ENCODE measurements at places on chromosomes 3 and 15.

- DNase-seq, result no peak
Observed at GRCh38 chr3:98532275-98532637, 478 bp downstream of the GPR15 start.

DNA sequence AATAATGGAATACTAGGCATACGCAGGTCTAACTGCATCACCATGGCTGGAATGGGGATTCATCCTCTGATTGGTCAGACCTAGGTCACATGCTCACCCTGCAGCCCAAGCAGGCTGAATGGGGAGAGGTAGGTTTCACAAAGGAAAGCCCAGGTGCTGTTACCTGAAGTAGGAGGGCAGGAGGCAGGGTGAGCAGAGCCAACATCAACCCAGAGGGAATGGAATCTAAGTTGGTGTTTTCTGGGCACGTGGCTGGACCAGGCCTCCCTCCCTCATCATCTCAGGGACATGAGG is 6.7 kb upstream of the H1-8 start:
- no peak for DNase-seq

DNA sequence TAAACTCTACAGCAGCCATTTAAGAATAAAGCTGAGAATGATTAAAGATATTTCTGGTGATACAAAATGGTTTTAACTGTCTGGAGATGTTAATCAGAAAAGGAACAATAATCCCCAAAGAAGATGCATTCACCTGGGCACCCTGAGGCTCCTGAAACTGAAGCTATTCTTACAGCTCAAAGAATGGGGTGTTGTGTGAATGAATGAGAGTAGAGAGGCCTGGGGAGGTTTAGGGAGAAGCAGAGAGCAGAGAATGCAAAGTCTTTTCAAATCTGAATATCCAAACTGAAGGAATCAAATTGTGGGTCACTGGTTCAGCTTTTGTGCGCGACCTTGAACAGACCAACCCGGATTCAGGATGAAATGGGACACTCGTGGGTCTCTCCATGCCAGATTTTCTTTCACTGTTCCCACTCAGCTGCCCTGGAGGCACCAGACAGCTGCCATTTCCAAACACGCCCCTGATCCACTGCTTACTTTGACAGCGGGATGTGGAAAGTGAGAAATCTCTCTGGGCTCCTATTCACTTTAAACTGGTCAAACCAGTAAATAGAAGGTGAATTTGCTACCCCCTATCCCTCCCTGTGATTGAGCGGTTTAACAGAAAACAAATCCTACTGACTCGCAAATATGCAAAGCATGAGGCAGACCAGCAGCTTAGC is 485.5 kb upstream of the THBS1 start:
- peak; percentile 44 for DNase-seq

DNA sequence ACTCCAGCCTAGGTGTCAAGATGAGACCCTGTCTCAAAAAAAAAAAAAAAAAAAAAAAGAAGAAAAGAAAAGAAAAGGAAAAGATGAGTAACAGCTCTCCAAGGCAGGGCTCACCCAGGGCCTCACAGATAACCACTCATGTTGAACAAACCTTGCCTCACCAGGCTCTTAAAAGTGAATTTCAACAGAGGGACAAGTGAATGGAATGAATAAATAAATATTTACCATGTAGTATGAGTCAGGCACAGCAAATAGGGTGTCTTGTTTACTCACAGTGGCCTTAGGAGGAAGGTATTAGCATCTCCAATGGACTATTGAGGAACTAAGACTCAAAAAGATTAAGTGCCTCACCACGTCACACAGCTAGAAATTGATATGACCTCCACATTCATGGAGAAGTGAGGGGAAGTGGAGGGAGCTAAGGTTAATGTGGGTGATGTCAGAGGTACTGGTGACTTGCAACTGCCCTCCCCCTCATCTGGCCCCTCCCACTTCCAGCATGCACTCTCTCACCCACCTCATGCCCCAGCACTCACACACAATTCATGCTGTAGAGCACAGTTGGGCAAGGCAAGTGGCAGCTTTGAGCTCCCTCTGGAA is 255.5 kb downstream of the UACA start:
- DNase-seq, result no peak

GRCh38 chr3:38969317-38970235 is 82.2 kb downstream of the SCN11A start:
- peak; percentile 59 for DNase-seq

GRCh38 chr15:65761210-65761926 is 30.7 kb downstream of the DENND4A start:
- DNase-seq, result no peak

GRCh38 chr15:69298697-69299441 is at the start of gene PAQR5:
Gene PAQR5 (plus strand): TSS chr15:69298912. CDS start chr15:69360081, 61,169 bp downstream.
- DNase-seq, result peak; percentile 61

DNA sequence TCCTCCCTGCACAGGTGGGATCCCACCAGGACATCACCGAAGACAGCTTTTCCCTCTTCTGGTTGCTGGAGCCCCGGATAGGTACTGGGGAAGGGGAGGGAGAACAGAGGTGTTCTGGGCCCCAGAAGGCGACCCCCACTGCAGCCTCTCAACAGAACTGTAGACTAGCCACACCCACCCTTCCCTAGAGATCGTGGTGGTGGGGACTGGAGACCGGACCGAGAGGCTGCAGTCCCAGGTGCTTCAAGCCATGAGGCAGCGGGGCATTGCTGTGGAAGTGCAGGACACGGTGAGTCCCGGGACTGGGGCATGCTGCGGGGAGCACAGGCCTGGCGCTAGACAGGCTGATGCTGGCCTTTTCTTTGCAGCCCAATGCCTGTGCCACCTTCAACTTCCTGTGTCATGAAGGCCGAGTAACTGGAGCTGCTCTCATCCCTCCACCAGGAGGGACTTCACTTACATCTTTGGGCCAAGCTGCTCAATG is 809 bp downstream of the NDUFAF3 start:
- peak; percentile 24 for DNase-seq

- DNase-seq, result peak; percentile 46
Observed at GRCh38 chr3:77620009-77620408, 580.1 kb downstream of the ROBO2 start.

DNA sequence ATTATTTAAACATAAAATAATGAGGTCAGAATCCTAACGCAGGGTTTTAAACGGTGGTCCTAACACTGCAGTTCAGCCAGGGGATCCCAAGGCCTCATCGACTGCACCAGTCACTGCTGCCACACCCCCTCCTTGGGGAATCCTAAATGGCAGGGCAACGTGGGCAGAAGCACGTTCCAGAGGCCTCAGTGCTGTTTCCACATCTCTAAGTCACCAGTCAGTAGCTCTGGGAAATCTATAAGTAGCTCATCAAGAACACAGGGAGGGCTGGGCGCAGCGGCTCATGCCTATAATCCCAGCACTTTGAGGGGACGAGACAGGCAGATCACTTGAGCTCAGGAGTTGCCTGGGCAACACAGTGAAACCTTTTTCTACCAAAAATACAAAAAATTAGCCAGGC is 47.5 kb downstream of the PRTG start:
- DNase-seq, result peak; percentile 82

GRCh38 chr15:96501362-96501761 is 170.9 kb downstream of the NR2F2 start:
- no peak for DNase-seq

DNA sequence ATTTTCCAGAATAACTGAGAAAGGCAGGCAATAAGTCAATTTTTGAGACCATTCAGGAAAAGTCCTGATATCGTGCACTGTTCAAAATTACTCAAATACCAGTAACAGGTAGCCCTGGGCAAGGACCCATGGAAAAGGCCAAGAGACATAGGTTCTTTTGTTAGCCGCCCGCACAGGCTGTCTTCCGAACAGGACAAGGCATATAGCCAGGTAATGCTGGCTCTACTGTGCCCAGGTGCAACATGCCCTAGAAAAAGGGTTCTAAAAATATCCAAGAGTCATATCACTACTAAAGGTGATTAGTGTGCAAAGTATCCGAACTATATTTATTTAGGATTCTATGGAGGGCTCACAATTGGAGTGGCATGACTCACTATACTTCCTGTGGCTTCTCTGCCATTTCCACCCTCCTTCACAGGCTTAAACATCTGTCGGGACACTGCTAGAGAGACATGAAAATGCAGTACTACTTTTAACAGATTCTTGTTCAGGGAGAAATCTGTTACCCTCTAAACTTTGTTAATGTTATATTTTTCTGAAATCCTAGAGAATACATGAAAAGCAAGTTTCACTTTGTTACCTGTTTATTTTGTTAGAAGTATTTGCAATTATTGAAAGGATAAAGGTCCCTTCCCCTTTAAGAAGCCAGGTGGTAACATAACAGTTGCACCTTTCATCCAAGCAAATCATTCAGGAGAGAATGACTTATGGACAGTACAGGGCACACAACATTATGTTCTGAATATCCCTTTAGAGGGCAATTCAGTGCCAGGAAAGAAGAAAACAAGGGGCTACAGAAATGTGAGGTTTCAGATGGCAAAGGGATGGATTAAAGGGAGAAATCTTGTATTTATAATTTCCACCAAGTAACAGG is 293.3 kb upstream of the THBS1 start:
- no peak for DNase-seq

DNA sequence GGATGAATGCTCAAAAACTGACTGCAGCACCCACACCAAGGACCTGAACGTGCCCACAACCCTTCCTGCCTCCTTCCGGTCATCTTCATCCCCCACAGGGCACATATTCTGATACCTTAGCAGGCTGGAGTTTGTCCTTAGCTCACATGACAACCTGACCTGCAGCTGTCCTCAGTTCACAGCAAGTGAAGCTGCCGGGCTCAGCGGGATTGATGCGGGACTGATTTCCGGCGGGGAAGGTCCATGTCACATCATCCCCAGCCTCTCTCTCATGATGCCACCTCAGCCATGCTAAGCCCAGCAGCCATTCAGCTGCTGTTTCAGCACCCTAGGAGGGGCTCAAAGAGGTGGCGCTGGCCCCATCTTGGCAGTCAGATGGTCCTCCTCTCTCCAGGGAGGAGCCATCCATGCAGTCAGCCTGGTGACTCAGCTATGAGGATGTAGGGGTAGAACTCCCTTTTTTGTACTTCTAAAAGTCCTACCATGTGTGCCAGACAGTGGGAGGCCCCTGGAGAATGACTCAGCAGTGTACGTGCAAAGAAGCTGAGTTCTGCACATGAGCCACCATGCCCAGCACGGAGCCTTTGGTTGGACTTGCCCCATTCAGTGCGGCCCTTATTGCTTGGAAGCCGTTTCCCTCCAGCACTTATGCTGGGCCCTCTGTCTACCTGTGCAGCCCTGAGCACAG is 9.5 kb downstream of the CA12 start:
- no peak for DNase-seq

DNA sequence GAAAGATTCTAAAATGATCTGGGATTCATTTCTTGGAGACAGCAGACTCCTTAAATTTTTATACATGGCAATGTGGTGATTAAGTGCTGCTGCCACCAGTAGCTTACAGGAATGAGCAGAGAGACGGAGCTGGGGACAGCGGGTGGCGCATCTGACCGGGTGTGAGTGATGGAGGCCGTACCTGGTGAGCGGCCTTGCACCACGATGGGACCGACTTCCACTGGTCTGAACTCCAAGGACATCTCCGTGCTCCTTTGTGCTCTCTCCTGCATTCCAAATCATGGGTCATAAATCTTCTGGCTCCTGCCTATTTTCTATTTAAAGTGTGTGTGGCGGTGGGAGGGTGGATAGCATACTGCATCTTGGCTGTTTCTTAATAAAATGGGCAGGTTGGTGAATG is 262.6 kb downstream of the ABHD5 start:
- no peak for DNase-seq

DNA sequence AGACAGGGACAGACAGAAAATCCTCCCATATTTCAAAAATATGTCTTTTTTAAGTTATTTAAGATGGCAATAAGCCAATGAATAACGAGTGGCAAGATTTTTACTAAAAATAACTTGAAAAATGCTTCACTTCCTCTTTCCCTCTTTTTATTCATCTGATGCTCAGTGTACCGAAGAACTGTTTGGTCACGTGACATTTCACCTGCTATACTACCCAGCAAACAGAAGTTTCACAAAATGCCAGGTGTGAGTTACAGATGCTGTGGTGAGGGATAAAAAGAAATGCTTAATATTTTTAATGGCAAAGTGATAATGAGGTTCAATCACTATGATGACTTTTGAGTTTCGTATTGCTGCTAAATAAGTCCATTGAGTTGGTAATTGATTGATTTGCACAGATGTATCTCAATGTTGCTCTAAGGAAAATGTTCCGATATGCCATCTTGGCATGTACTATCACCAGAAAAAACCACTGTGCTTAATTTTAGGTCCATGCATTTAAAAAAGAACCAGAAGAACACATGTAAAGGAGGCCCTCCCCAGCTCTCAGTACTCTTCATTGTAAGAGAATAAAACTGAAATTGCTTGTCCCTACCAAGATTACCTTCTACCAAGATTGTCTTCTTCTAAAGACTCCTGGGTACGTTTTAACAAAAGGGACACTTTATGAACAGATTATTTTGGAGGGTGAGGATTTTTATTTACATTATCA is 26.0 kb upstream of the SEC62 start:
- no peak for DNase-seq

GRCh38 chr3:188659449-188660090 is 505.6 kb downstream of the LPP start:
- DNase-seq, result no peak

DNA sequence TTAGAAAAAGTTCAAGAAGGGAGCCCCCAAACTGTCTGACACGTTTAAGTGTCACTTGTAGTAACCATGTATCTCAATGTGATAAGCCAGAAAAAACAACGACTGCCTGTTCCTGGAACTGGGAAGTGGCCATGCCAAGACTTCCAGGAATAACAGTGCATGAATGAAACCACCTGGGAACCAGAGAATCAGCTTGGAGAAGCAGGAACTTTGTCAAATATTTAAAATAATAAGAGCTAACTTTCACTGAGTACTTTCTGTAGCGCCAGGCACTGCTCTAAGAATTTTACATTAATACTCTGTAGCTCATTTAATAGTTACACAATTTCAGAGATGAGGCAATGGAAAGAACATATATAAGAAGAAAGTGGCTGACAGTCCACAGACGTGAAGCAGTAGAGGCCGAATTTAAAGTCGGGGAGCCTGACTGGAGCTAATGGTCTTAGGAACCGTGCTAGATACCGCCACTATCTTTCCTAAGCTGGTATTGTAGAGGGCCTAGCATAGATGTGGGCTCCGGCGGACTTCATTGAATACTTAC is 876 bp downstream of the PLSCR1 start:
- DNase-seq, result peak; percentile 68

- peak; percentile 75 for DNase-seq
Observed at GRCh38 chr15:51737522-51738305, at the start of gene LYSMD2. Gene LYSMD2 (minus strand): TSS chr15:51737655. CDS start chr15:51737622, 33 bp downstream.

GRCh38 chr15:90889313-90889730 is 5.0 kb downstream of the FES start:
- no peak for DNase-seq

GRCh38 chr15:33678176-33678575 is 290.1 kb upstream of the CHRM5 start:
- DNase-seq, result no peak

- DNase-seq, result no peak
Observed at GRCh38 chr3:65526656-65527055, 512.1 kb downstream of the MAGI1 start.

DNA sequence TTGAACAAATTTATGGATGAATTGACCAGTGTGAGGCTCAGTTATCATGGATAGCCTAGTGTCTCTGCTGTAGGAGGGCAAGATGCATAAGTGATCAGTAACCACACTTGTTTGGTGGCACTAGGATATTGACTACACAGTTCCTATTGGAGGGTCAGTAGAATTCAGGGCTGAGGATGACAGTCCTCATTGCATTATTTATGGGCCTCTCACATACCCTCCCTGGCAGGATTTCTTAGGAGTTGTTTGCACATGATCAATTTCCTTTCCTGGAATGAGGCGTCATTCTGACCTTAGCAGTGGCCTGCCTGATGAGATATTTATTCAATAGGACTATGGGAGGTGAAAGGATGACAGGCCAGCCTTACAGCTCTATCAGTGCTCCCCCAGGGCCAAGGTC is 125.1 kb upstream of the AGBL1 start:
- no peak for DNase-seq

- no peak for DNase-seq
Observed at GRCh38 chr3:11165476-11165875, 11.2 kb downstream of the HRH1 start.

All from eye (tissue), 1 donor.